ENCODE measurements at places on chromosomes 7 and 10. TPM values are rescaled to one million over a fixed set of nuclear protein-coding genes. Genes with fewer than 3 reads are reported as not detected.

DNA sequence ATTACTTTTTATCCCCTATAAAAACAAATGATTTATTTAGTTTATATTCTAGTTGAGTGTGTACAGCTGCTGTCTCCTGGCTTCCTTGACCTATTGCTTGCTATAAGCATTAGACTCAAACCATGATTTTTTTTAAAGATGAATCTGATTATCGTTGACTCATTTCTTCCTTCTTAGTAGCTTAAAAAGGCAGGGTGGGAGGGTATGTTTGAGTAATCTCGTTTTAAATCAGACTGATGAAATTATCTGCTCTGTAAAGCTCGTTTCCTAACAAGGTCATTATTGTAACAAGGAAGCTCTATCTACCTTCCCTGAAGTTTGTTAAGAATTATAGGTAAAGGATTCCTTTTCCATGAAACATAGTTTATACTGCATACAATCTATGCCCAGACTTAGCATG is 276.3 kb upstream of the KCND2 start:
- no peak for DNase-seq
- H3K4me1 ChIP-seq: no peaks in the 10 kb centered on the region
- no peak overlapping the region for H3K27ac ChIP-seq
- no peaks in the 10 kb centered on the region for H3K27me3 ChIP-seq

GRCh38 chr10:60932756-60933155 is 11.2 kb downstream of the RHOBTB1 start:
- DNase-seq: no peak
- H3K4me3 ChIP-seq: no peak overlapping the region
- H3K36me3 ChIP-seq: no peaks in the 10 kb centered on the region
- H3K27ac ChIP-seq: no peak overlapping the region
- H3K27me3 ChIP-seq: no peaks in the 10 kb centered on the region

Gene AGAP9
- total RNA-seq: 0.94 TPM

Gene ARL5B
- 12.4 TPM for total RNA-seq

DNA sequence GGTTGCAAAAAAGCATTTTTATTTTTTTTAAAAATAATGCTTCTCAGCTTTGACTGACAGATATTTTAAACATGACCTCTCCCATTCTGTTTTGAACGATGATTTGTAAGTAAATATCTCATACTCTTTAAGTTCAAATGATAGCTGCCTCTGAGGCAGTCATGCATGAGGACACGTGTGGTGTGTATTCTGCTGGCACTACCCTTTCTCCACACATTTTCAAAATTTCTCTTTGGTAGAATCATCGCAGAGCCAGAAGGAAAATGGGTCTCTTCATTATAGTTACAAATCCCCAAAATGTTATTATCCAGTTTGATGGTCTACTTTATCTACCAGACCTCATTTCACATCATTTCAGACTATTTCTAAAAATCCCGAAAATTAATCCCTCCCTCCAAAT is 55.1 kb downstream of the FZD1 start:
- no peak overlapping the region for H3K4me3 ChIP-seq
- DNase-seq: no peak
- H3K27ac ChIP-seq: no peak overlapping the region
- H3K4me1 ChIP-seq: no peaks in the 10 kb centered on the region

Gene ACHE
- total RNA-seq: 1.2 TPM

Measured in esophagus squamous epithelium (tissue), 5 donors.